ENCODE measurements at places on chromosomes 1 and 21.

DNA sequence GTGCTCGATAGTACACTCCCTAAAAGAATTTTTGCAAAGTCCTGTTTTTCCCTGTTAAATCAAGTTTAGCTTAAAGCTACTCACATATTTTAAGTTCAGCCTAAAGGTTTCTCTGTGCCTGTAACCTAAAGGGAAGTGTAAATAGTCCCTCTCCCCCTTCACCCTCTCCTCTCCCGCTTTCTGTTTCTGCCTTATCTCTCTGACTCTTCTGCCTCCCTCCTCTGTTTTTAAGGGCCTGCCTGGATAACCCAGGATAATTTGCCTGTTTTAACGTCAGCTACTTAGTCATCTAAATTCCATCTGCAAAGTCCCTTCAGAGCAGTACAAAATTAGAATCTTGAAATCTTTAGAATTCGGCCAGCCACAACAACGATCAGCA is 92.6 kb downstream of the NID1 start:
- no peak for DNase-seq

GRCh38 chr1:159008744-159009188 is 941 bp upstream of the IFI16 start:
- DNase-seq, result no peak

- no peak for DNase-seq
Measured at GRCh38 chr1:228034954-228035837, 28.4 kb downstream of the WNT3A start.

GRCh38 chr1:208335371-208336136 is 91.4 kb upstream of the PLXNA2 start:
- no peak for DNase-seq

- no peak for DNase-seq
Measured at GRCh38 chr1:22410401-22410800, 41.2 kb upstream of the ZBTB40 start.

GRCh38 chr1:7646981-7647901 is 123.9 kb upstream of the VAMP3 start:
- DNase-seq, result no peak

- DNase-seq, result no peak
Measured at GRCh38 chr1:26302733-26303405, 3.6 kb downstream of the UBXN11 start.

- DNase-seq, result no peak
Measured at GRCh38 chr1:37741662-37742061, 23.3 kb downstream of the EPHA10 start.

DNA sequence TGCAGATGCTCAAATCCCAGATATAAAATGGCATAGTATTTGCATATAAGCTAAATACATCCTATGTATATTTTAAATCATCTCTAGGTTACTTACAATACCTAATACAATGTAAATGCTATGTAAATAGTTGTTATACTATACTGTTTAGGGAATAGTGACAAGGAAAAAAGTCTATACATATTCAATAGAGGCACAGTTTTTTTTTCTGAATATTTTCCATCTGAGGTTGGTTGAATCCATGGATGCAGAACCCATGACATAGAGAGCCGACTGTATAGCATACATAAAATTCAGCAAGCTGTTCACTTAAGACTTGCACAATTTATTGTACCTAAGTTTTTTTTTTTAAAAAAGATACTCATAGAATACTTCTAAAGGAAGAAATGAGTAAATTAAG is 6.5 kb downstream of the TAF13 start:
- no peak for DNase-seq

Measured in NCI-H1417 treated with DMSO at 0.1 percent for 48 hours (cell line).